Ureter (tissue), 1 donor: ENCODE measurements at places on chromosomes 16 and 17. TPM values are rescaled to one million over a fixed set of nuclear protein-coding genes. Genes with fewer than 3 reads are reported as not detected.

CHST5 gene
- total RNA-seq = 0.26 TPM

DNA sequence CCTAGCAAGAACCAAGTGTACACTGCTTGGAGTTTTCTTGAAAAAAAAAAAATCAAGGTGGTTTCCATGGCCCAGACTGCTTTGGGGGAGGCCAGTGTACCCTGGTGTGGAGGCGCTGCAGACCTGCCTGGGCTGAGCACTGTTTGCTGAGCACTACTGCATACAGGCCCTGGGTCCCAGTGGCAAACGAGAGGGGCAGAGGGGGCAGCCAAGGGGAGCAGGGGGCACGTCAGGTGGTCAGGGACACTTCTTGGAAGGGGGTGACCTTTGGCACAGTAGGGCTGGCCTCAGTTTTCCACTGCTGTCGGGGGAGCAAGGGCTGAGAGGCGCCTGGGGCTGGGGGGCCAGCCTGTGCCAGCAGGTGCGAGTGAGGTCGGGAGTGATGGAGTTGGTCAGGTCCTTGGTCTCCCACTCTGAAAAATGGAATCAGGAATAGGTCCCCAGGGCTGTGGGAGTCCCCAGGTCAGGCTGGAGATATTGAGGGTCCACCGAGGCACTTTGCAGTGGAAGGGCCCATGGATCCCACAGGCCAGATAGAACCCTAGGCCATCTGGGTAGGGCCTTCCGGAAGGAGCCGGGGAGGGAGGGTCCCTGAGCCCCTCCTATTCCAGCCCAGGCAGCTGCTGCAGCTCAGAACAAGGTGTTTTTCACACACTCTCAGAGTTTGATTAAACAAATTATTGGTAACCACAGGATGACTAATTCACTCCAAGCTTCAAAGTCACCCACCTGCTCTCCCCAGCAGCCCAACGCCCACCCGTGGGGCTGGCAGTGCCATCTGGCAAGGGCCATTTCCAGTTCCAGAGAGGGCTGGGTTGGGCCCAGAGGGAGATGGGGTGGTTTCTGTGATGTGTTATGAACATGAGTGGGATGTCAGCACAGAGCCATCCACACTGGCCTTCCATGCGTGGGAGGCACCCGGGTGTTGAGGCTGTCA lies 3.5 kb downstream of the ZFPM1 start:
- no peak for DNase-seq

HID1 gene
- total RNA-seq = 78.1 TPM

GRCh38 chr16:31452631-31453106 lies 6.6 kb upstream of the ARMC5 start:
- no peak for DNase-seq

DNA sequence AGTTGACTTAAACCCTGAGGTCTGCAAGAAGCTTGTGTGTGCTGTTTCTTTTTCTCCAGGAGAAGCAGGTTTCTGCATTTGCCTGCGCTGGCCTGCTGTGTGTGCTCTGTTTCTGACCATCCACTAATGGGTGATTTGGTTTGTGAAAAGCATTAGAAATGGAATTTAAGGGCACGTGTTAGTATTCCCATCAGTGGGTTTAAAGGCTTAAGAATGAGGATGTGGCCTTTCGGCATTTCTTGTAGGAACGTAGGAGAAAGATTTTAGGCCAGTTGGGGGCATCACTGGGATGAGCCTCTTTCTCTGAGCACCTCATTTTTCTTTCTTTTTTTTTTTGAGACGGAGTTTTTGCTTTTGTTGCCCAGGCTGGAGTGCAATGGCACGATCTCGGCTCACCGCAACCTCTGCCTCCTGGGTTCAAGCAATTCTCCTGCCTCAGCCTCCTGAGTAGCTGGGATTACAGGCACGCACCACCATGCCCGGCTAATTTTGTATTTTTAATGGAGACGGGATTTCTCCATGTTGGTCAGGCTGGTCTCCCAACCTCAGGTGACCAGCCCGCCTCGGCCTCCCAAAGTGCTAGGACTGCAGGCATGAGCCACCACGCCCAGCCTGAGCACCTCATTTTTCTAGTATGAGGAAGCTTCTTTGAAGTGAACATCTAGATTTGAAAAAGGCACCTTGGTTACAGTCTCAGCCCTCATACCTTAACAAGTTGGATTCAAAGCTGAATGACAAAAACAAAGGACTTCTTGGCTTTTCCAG lies 110.3 kb downstream of the BANP start:
- no peak for DNase-seq

DNA sequence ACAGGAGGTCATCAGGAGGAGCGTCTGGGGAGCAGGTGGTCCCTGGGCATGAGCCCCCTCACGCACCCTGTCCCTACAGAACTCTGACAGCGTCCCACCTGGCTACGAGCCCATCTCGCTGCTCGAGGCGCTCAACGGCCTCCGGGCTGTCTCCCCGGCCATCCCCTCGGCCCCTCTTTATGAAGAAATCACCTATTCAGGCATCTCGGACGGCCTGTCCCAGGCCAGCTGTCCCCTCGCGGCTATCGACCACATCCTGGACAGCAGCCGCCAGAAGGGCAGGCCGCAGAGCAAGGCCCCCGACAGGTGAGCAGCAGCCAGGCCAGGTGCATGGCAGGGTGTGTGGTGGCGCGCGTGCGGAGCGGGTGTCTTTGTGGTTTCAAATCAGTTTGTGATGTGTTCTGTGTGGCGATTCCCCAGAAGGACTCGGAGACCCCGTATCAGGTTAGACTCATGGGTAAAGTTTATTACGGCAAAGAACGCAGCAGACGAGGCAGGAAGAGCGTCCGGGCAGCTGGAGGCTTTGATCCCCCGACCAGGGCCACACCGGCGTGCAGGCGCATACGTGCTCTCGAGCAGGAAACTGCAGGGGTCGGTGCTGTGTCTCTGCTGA lies 11.8 kb upstream of the NUDT16L1 start:
- no peak for DNase-seq

DNA sequence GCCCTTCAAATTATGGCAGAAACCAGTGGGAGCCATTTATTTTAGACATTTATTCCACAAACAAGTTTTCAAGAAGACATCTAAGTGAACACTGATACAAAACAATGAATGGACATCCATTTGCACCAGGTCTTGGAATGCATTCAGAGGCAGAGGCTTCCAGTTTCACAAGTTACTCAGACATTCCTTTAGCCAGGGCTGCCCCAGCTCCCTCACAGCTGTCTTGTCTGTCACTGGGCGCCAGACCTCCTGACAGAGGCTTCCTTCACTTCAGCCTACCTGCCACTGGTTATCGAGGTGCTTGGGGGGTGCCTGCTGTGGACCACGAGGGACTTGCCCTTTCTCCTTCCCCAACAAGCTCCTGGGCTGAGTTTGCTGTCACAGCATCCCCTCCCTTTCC lies 19.2 kb downstream of the AQP8 start:
- DNase-seq = no peak

DNA sequence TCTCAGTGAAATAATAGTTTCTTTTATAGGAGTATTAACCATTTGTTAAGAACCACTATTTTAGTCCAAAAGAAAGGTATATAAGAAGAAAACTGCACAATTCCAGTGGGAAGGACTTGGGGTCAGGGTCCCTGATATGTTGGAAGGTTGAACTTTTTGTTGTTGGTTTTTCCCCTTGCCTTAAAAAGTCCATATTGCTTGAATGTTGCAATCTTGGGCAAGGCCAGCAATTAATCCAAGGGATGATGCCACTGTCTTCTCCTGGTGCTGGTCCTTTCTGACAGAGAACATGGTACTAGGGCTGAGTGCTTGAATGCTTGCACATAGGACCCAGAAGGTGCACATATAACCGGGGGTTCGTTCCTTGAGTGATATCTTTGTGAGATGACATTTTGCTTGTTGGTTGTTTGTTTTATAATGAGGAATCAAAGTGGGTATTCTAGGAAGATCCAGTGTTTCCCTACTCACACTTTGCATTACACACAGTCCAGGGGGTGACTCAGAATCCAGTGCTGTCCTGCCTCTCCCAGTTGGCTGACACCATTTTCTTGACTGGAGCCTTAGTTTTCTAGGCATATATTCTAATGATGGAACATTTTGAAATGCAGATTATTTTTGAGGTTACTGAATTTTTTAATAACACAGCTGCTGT lies 54.9 kb downstream of the SIAH1 start:
- no peak for DNase-seq

GRB2 gene
- 79.0 TPM for total RNA-seq
